Activated CD4-positive, CD25-positive, alpha-beta regulatory T cell (primary cell): ENCODE measurements at places on chromosomes 2 and 18.

DNA sequence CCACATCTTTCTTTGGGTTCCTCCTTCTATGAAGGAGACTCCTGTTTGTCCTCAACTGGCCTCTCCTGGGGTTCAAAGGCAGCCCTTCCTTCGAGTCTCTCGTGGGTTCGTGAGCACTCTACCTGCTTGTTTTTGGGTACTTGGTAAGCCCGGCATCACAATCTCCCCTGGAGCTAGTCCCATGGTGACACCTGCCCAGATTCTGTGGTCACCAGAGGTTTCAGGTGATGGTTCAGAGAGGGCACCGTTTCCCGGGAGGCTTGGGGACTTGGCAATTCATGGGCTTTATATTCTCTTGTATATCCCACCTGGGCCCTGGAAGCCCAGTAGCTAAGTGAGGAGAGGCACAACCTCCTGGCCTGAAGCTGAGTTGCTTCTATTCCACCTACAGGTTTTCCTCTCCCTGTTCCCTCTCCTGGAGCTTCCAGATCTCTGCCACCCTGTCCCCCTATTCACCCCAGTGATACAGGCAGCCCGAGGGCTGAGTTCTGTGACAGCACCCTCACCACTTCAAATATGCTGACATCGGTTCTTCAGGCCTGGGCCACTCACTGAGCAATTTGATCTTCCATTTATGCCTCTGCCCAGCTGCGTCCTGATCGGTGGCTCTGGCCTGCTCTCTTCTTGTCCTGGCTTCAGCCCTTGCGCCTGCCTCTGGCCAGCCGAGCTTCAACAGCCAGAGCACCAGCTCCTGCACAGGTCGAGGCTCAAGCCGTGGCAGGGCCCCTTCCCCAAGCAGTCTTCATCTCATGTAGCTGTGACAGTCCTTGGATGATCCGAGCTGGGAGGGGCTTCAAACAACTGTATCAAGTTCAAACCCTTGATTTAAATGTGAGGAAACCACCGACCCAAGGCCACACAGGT lies 91.5 kb downstream of the MSH2 start:
- DNase-seq, result no peak

GRCh38 chr2:179842498-179843153 lies 18.8 kb downstream of the ZNF385B start:
- DNase-seq, result no peak

DNA sequence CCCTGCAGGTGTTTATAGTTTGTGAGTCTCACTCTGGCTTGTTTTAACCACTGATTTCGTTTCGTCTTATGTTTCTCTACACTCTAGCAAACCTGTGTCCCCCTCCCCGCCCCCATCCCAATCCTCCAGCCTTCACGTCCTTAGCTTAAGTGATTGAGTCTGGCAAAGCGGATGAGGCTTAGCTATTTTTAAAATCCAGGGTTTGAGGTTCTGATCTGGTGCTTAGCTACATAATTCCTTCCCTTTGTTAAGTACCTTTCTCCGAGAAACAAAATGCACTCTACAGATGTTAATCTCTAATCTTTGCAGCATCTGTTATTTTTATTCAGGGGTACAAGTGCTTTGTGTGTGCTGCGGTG lies 7.8 kb downstream of the AGAP1 start:
- DNase-seq, result no peak

- DNase-seq, result no peak
Observed at GRCh38 chr2:120486441-120486840, 140.5 kb downstream of the INHBB start.

DNA sequence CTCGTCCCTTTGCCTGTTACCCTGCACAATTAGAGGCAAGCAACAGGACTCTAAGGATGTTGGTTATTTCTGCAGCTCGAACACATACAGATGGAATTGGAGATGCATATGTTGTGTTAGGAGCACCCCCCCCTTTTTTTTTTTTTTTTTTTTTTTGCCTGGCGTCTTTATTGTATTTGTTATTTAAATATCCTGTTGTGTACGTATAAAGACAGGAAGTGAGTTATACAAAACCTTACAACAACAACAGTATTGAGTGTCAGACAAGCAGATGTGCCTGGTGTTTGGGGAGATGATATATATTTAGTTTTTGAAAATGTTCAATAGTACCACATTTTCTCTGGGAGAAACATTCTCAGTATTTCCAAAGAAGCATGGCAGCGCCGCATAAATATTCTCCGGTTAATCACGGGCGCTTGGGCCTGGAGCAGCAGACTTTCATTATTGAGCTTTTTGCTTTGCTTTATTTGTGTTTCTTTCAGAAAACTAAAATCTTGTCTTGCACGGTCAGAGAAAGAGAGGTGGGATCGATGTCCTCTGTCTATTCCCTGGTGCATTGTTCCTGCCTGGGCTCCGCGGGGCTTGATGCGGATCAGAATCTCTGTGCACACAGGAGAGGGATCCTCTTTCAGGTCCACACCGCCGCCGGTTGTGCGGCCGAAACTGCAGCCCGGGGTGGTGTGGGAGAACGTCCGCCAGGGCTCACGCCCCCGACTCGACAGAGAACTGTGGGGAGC lies 23.2 kb upstream of the ZNF516 start:
- DNase-seq, result no peak

DNA sequence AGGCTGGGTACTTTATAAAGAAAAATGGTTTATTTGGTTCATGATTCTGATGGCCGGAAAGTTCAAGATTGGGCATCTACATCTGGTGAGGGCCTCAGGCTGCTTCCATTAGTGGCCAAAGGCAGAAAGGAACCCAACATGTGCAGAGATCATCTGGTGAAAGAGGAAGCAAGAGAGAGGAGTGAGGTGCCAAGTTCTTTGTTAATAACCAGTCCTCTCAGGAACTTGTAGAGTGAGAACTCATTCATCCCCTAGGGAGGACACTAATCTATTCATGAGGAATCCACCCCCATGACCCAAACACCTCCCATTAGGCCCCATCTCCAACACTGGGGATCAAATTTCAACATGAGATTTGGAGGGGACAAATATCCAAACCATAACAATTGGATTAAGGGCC lies 17.8 kb upstream of the SERPINE2 start:
- DNase-seq, result no peak

DNA sequence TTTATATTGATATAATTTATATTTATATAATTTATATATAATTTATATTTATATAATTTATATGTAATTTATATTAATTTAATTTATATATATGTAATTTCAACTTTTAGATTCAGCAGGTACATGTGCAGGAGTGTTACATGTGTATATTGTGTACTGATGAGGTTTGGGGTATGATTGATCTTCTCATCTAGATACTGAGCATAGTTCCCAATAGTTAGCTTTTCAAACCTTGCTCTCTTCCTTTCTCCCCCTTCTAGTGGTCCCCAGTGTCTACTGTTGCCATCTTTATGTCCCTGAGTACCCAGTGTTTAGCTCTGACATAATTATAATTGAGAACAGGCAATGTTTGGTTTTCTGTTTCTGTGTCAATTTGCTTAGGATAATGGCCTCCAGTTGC lies 1335.3 kb upstream of the CDH2 start:
- no peak for DNase-seq
